ENCODE measurements at places on chromosomes 5 and 9. TPM values are rescaled to one million over a fixed set of nuclear protein-coding genes. Genes with fewer than 3 reads are reported as not detected.

MSX2 gene
- 0.93 TPM for total RNA-seq

DNA sequence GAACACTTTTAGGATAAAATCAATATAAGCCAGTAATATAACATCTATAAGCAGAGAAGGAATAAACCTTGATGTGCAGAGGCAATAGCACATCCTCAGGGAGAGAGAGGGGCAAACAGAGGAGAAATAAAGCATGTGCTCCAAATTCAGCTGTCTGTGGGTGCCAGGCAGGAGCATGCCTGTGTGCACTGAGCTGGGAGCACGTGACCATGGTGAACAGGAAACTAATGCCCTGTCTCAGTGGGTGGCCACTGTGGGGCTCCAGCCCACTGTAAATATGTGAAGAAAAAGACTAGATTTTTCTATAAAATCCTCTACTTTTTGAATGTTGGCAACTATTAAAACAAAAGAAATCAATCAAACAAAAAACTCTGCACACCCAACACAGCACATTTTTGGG lies 55.3 kb downstream of the FYB1 start:
- no peak for DNase-seq

- no peak for DNase-seq
These were observed 37.6 kb upstream of the MAST4 start for GRCh38 chr5:66558560-66558959.

ANKRD33B gene
- 3.5 TPM for total RNA-seq

GRCh38 chr9:87944096-87944495 lies 26.3 kb downstream of the SPATA31C1 start:
- no peak for DNase-seq

DNA sequence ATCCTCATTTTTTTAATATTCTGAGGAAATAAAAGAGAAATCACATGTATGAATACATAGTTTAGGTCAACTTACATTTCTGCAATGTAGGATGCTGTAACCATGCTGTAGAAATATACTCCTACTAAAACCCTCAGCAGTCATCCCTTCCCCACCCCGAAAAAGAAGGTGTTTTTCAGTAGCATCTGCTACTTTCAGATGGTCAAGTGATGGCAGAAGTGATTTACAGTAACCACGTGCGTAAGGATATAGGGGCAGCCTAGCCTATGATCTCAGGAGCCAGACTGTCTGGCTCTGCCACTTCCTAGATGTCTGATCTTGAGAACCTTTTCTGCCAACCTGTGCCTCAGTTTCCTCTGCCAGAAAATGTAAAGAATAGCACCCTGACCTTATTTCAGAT lies 26.0 kb upstream of the SYK start:
- no peak for DNase-seq
